ENCODE measurements at places on chromosomes 12 and 14.

GRCh38 chr12:66206141-66206540 is 17.1 kb downstream of the IRAK3 start:
- DNase-seq: no peak

DNA sequence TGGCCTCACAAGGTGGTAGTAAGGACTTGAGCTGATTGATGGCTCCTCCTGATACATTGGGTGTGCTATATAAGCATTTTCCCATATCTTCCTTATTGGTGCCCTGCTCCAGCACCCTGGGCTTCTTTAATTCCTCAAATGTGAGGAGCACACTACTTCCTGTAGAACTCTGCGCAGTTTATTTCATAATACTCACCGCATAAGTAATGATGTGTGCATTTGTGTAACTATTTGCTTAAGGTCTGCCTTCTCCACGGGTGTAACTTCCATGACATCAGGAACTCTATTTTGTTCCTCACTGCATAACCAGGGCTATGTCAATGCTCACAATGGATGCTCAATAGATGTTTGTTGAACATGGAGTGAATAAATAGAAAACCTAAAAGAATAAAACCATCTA is 392.2 kb downstream of the SEC23A start:
- DNase-seq: no peak

GRCh38 chr12:106982229-106982628 is 4.7 kb downstream of the MTERF2 start:
- DNase-seq: no peak

DNA sequence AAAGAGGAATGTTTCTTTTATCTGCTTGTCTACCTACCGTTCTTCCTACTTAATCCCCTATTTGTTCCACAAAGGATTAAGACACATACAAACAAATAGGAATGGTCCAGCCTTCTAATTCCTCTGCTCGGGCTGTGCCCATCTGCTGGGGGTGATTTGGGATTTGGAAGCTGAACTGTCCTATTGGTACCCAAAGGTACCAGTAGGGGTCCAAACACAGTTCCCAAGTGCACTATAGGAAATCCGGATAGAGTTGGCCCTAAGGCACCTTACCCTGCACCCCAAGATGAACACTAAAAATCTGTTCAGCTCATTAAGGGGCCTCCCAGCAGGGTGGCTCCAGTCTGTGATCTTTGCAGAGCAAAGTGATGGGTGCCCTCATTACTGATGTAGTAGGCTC is 566.9 kb downstream of the NRXN3 start:
- no peak for DNase-seq

GRCh38 chr12:88643685-88644084 is 63.4 kb upstream of the KITLG start:
- no peak for DNase-seq

DNA sequence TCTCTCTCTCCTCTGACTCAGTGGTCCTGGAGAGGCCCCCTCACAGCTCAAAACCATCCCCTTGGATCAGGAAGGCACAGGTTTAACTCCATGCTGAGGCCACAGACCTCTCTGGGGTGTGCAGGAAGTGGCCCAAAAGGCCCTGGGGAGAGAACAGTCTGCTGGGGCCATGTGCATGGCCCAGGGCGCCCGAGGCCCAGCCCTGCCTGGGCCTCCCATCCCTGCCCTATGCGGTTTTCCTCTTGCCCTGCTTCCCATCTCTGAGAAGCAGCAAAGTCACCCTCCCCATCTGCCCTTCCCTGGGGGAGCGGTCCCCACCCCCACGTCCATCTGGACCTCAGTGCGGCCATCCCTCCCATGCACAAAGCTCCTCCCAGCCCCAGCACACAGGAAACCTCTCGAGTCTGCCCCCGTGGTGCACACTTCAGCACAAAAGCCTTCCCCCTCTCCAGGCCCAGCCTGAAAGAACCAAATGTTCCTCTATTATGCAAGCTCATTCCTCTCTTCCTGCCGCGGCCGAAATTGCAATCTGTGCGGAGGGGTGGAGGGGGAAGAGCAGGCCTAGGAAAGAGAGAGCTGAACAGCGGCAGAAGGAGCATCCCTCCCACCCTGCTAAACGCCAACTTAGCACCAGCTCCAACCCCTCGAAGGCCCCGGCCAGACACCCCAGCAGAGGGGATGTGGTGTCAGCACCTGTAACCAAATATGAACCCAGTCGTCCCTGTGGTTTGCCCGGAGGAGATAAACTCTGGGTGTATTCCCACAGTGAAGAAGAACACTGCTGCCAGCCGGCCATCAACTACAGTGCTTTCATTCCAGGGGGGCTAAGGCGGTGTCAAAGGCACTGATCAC is 108.5 kb downstream of the SCARB1 start:
- peak; percentile 66 for DNase-seq

DNA sequence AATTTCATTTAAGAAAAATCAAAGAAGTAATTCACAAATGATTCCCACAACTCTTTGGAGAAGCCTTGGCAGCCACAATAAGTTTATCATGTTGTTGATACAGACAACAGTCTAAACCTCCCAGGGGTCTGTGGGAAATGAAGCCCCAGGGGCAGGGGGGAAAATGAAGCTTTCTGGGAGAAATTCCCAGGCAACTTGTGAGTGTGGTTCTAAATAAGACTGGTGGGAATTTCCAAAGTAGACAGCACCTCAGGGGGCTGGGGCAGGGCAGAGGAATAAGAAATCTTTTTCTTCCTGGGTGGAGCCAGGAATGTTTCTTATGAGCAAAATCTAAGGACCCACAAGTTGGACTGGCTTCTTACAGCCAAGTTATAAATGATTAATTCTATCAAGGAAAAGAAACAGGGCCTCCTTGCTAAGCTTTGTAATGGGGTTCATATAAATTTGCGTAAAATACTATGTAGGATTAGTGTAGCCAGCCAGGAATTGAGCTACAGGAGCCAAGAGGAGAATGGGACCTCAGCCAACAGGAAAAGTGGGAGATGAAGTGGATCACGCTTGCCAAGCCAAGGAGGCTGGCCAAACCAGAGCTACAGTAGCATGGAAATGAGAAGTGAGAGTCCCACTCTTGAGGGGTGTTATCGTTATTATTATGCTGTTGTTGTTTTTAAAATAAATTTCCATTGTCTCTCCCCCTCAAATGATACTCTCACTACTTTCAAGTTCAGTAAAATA is 182.9 kb upstream of the FAR2 start:
- DNase-seq: no peak

- no peak for DNase-seq
Measured at GRCh38 chr12:118742431-118742830, 238.9 kb upstream of the SRRM4 start.
